Epithelial cell of esophagus (primary cell): ENCODE measurements at places on chromosomes 5 and 9.

GRCh38 chr5:90549729-90550275 lies 8.8 kb upstream of the ADGRV1 start:
- DNase-seq: no peak

GRCh38 chr9:89791754-89792153 lies 186.9 kb downstream of the GADD45G start:
- DNase-seq: no peak

DNA sequence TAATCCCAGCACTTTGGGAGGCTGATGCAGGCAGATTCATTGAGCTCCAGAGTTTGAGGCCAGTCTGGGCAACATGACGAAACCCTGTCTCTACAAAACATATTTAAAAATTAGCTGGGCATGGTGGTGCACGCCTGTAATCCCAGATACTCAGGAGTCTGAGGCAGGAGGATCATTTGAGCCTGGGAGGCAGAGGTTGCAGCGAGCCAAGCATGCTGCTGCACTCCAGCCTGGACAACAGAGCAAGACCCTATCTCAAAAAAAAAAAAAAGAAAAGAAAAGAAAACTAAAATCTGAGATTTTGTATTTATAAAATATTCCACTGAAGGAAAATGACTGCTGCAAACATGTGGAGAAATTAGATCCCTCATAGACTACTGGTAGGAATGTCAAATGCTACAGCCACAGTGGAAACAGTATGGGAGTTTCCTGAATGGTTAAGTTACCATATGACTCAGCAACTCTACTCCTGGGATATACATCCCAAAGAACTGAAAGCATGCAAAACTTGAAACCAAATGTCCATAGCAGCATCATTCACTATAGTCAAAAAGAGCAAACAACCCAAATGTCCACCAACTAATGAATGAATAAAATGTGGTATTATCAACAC lies 106.1 kb downstream of the UBAP2 start:
- peak; percentile 69 for DNase-seq

GRCh38 chr9:18601956-18602355 lies 128.0 kb downstream of the ADAMTSL1 start:
- peak; percentile 30 for DNase-seq

GRCh38 chr5:86968301-86968753 lies 299.4 kb upstream of the RASA1 start:
- DNase-seq: peak; percentile 49

DNA sequence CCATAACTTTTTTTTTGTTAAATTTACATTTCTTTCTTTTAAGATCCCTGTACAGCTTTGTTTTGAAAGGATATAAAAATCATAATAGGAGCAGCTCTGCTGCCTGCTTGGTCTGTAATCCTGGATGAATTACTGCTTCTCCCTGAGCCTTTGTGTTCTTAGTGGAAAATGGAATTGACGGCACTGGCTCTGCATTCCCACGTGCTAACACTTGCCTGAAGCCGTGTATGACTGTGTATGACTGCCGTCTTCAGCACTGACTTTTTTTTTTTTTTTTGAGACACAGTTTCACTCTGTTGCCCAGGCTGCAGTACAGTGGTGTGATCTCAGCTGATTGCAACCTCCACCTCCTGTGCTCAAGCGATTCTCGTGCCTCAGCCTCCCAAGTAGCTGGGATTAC lies 4.8 kb downstream of the THG1L start:
- peak; percentile 58 for DNase-seq

- DNase-seq: no peak
Observed at GRCh38 chr9:20363233-20363632, 259.1 kb downstream of the MLLT3 start.

DNA sequence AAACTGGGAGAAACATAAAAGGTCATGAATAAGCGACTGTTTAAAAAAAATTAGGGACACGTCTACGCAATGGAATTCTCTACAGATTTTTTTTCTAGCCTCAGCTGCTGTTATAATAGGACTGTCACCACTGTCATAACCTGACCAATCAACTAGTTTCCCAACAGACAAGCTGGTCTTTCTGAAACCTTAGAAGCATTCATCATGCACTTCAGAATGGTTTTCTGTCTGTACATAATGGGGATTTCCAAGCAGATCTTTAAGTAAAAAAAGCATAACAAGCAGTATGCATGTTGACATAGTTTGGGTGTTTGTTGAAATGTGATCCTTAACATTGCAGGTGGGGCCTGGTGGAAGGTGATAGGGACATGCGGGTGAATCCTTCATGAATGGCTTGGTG lies 58.3 kb upstream of the SEMA6A start:
- DNase-seq: peak; percentile 40

DNA sequence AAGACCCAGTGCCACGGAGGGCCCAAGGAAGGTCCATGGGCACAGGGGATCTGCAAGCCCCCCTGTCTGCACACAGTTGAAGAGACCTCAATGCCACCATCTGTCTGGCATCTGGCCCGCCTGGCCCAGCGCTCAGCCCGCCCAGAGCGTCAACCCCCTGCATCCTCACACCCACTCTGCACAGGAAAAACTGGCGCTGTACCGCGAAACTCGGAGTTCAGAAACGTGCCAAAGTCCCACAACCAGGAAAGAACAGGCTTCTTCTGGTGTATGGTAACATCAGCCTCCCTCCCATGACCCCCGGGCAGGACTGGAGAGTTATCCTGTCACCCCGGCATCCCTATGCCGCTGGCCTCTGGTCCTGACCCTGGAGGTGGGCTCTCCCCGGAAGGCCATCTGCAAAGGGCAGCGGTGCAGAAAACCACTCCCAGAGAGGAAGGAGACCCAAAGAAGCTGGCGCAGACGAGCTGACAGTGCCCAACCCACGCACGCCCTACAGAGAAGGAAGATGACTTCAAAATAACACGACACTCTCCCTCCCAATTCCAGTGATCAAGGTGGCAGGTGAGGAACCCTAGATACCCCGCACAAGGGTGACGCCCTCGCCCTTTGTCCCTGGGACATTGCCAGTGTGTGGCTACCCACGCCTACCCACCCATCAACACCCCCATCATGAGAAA lies 18.9 kb downstream of the VAV2 start:
- no peak for DNase-seq

DNA sequence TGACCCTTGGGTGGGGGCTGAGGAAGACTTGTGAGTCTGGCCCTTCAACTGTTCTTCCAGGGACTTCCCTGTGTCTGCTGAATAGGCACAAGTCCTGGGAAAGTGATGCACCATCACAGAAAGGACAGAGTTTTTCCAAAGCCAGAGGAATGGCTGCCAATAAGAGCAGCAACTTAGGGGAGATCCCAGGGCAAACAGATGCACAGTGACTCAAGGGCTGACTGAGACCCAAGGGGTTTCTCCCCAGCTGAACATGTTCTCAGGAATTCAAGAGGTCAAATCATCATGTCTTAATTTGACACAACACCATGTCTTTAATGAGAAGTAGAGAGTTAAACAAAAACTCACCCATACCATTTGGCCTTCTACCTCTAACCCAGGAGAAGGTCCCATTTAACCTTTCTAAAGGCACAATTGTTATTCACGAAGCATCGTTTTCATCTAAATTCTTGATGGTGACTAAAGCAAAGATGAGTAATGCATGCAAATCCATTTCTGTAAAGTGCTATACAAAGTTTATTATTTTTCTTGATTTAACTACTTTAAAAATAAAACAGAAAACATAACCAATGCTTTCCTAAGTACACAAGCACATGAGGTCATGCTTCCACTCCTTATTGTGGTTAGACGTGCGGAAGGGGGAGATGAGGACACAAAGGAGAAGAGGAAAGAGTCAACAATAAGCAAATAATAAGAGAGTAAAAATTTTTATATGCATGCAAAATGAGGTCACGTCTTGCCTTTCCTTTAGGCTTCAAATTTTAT lies 324.1 kb downstream of the PLK2 start:
- peak; percentile 67 for DNase-seq

GRCh38 chr5:77104813-77105212 lies 17.7 kb upstream of the ZBED3 start:
- no peak for DNase-seq

DNA sequence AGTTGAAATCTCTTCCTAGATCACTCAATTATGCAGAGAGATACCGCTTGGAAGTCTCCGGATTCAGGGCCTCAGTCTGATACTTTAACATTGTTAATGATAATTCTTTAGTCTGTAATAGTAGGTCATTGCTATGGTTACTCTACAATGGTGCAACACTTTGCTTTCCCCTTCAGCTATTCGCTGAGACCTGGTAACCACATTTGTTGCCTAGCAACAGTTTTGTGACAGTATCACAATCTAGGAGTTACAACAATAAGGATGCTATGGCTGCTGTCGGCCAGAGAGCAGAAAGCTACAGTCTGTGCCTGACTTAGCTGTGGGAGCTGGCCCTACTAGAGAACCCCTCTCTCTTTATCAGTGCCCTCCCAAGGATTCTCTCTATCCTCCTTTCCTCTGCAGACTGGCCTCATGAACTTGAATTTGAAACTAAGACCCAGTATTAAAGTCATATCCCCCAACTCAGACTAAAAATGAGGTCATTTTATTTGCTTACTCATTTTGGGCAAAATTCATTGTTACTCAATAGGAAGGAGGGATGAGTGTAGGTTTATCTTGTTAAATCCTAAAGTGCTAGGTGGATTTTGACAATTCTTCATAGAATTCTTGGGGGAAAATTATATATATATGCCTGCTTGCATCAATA lies 39.3 kb downstream of the NR2F1 start:
- peak; percentile 19 for DNase-seq

DNA sequence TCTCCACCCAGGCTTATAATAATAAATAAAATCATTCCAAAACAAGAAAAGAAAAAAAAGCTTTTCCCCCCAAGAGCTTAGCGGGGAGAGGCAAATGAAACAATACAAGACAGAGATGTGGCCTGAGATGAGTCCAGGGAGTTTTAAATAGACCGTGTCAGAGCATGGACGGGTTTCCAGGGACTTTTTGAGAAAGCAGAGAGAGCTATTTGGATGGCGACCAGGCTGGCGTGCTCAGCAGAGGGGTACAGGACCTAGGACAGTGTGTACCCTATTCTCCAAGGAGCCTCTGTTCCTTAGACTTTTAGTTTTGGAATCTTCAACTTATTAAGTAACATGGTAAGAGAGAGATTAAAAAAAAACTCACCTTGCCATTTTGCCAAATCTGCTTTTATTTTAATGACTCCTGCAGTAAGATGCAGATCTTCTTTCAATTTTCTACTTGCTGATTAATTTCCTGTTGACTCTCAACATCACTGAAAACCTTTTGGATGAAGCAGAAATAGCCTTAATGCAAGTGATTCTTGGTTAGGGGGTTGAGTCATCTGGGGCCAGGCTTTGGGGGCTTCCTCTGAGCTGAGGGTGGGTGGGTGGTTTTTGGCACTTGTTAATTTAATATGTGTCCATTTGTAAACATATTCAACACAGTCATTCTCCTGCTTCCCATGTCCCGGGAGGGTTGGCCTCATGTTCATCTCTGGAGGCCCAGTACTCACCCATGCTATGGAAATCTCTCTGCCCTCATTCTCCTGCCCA lies 49.6 kb upstream of the OSMR start:
- no peak for DNase-seq

DNA sequence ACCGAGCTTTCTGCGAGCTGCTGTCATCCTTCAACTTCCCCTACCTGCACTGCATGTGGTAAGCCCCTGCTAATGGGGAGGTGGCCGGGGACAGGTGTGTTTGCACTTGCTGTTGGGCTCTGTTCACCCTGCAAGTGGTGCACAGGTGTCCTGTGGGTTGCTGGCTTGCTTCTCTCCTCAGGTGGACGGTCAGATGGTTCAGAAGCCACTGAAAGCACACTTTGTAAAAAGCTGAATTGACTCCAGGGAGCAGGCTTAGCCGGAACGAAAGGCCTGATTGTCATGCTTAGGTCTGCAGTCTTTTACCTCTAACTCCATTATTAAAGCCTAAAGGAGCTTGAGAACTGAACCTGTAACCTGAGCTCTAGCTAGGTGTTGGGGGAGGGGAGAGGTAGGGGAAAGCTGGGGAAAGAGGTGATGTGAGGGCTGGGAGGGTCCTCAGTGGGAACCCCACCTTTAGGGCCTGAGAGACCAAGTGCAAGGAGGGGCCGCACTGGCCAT lies 37.6 kb downstream of the ACER2 start:
- no peak for DNase-seq

DNA sequence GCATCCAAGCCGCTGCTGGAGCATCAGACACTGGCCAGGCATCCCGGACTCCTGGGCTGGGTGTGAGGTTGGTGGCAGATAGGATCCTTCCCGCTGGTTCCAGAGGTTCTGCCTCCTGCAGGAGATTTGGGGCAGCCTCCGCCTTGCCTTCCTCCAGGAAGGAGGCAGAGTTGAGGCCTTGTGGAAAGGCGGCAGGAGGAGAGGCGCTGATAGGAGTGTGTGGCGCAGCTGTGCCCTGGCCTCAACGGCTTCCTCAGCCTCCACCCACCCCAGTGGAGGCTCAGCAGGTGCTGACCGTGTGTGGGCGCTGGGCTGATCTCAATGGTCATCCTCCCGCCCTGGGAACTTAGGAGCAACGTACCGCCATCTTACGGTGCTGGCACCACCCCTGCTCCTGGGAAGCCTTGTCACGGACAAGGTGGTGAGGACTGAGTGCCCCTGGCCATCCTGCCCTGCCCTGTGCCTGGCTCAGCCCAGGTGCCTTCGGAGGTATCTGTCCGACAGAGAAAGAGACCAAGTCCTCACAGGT lies 10.2 kb downstream of the NCS1 start:
- DNase-seq: no peak

DNA sequence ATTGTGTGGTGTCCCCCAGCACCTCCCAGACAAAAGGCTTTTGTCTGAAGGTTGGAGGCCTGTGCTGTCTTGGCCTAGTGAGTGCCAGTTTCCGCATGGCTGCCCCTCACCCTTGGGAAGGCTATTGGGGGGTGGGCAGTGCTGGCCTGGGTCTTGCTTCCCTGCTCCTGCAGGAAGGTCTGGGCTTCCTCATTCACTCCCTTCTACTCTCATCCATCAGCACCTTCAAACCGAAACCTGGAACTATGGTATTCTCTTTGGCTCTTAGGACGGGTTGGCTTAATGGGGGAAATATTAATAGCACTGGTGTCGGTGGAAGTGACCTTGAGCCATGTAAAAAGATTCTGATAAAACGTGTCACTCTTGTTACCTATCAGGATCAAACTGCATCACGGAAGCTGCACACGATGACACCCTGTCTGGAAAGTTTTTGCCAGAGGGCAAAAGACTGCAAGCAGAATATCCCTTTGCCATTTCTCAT lies 34.0 kb upstream of the GLRX start:
- no peak for DNase-seq

DNA sequence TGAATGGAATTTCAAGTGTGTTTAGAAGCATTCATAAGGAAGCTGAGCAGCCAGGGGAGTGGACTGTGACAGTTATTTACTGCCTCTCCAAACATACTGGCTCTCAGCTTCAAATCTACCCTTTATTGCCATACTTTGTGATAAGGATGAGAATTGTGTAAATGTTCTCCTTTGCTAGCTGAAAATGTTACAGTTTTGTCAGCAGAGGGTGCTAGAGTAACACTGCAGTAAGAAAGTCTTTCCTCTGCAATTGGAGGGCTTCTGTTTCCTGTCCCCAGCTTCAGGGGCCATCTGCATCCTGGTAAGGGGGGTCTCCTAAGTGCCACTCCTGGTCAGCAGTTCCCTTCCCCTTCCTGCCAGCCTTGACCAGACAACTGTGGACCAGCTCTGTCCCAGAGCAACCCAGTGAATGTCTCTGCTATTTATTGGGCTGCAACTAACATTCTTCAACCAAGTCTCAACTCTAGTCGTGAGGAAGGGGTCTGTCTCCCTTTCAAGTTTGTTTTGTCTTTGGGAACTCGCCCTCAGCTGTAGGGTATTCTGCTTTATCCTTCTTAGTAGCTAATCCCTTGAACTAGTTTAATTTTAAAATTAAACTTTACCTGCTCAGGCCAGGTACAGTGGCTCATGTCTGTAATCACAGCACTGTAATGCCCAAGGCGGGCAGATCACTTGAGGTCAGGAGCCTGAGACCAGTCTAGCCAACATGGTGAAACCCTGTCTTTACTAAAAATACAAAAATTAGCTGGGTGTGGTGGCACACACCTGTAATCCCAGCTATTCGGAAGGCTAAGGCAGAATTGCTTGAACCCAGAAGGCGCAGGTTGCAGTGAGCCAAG lies 45.3 kb downstream of the RAPGEF6 start:
- peak; percentile 59 for DNase-seq
